ENCODE measurements at places on chromosomes 4 and X. TPM values are rescaled to one million over a fixed set of nuclear protein-coding genes. Genes with fewer than 3 reads are reported as not detected.

DNA sequence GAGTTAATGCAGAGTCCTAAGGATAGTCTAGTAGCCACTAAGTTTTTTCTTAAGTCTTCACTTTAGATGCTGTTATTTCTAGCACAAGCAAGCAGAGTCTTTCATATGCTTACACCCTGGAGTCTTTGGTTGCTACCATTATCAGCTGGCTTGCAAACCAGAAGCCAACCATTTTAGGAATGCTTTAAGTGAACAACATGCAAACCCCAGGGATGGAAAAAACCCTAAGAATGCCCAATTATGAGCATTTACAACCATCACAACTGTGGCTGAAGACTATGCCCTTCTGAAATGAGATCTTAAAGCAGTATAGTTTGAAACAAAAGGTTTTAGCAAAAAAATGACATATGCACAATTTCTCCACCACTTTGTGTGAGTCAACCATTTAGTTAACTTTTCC, 6.6 kb downstream of the MID1IP1 start:
- DNase-seq, result no peak

GRCh38 chr4:20532116-20532790, 168.0 kb upstream of the PACRGL start:
- no peak for DNase-seq

DNA sequence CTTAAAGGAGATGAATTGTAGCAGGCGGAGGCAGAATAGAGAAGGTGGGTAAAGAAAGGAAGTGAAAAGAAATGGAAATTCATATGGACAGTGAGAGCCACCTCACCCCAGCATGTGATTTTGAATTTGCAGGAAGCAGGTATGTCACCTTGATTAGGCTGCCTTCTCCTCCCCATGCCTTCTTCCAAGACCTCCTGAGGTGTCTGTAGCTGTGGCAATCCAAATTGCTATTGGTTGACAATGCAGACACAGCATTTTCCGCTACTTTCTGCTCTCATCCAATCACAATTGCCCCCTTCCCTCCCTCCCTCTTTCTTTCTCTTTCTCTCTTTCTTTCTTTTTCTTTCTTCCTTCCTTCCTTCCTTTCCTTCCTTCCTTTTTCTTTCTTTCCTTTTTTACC, 38.5 kb downstream of the RAB33B start:
- DNase-seq, result no peak

- no peak for DNase-seq
These were observed 83.3 kb downstream of the C4orf33 start for GRCh38 chr4:129179276-129179675.

DNA sequence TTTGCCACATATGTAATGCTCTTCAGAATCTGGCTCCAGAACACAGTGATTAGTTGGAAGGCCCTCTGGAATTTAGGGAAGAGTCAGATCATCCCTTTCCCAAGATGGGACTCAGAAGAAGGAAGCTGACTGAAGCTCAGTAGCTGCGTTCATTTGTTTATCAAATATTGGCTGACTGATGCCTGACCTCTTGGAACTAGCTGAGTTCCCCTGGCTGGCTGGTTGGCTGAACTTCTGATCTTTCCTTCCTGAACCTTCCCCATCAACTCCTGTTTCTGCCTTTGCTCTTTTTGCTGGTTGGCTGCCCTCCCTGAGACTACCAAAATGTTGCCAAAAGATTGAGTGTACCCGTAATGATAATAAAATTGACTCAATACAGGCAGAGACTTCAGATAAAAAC, 866.5 kb upstream of the INTU start:
- DNase-seq, result peak; percentile 81

GRCh38 chr4:112775801-112776200, 138.9 kb downstream of the LARP7 start:
- DNase-seq, result no peak

DNA sequence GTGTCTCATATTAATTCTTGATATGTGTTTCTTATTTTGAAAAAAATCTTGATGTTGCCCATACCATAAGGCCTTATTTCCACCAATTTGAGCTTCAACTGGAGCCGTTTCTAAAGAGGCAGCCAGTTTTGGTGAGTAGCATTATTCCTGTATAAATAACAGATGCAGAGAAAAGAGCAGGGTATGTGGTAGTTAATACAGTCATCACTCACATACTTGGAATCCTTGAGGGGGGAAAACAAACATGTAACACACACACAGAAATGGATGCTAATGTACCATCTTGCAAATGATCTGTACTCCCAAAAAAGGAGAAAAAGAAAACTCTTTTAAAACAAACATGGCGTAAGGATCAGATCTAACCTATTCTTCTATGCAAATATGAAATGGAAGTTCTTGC, 389.7 kb downstream of the GPM6A start:
- no peak for DNase-seq

- no peak for DNase-seq
These were observed 26.2 kb upstream of the RHOH start for GRCh38 chr4:40170588-40170987.

- no peak for DNase-seq
These were observed 124.7 kb downstream of the GPAT3 start for GRCh38 chr4:83660578-83660977.

GRCh38 chr4:28444886-28445496, 1584.3 kb downstream of the STIM2 start:
- DNase-seq, result no peak

- DNase-seq, result no peak
These were observed 90.2 kb downstream of the SLC2A9 start for GRCh38 chr4:9931146-9931545.

DNA sequence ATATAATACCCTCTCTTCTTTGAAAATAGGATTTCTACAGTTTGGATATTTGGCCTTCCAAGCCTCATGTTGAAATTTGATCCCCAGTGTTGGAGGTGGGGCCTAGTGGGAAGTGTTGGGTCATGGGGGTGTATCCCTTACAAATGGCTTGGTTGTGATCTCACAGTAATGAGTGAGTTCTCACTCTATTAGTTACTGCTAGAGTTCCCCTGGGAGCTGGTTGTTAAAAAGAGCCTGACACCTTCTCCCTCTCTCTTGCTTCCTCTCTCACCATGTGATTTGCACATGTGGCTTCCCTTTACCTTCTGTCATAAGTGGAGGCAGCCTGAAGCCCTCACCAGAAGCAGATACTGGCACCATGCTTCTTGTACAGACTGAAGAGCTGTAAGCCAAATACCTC, 73.9 kb downstream of the HDAC8 start:
- no peak for DNase-seq

DNA sequence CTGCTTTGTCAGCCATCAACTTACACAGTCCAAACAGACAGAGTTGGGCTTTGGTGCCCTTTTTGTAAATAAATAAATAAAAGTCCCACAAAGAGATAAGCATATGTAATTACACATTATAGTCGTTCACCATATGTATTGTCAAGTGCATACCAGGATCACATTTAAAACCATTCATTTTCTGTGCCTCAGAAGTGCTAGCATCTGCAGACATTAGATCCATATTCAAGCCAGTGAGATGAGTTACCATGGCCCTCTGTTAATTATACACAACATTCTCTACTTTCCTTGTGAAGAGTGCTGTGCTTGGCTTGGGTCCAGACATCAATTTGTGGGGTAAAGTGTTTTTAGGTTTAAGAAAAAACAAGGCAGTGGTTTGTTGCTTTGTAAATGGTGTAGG, 76.8 kb downstream of the ENOX2 start:
- DNase-seq, result no peak

DNA sequence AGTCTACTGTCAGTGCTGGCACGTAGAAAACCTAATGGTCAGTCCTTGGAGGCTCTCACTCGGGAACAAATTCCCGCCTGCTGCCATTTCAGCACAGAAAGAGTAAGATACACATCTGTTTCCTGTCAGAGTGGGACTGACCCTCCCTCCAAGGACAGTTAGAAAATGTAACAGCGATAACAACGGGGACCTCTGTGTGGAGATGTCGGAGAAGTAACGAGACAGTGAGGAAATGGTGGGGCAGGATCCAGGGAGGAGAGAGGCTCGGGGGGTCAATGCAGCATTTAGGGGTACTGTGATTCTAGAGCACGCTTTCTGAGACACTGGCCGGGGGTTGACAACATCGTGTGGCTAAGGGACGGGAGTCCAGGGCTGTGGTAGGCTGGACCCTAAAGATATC, 36.0 kb upstream of the SORCS2 start:
- DNase-seq, result no peak

DNA sequence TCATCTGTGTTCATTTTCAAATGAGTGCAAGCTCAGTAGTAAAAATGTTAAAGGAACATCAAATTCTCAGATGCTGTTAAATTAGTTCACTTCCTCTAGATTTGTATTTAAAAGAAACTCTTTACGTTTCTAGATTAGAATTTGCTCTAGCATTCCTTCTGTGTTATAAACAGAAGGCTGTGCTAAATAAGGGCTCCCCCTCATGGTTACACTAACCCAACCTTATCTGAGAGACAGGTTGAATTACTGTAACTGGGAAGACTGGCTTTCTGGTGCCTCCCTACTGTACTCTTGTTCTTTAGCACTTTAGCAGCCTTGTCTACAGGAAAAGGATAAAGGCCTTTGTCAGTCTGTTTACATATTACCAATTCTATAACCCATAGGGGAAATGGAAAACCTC, 56.8 kb downstream of the RXFP1 start:
- no peak for DNase-seq

DNA sequence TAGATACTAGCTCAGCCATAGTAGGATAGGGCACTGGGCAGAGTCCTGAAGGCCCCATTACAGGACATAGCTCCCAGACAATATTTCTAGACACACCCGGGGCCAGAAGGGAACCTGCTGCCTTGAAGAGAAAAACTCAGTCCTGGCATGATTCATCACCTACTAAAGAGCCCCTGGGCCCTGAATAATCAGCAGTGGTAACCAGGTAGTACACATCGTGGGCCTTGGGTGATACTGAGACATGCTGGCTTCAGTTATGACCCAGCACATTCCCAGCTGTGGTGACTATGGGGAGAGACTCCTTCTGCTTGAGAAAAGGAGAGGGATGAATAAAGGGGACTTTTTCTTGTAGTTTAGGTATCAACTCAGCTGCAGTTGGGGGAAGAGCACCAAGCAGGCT, 104.3 kb upstream of the STK26 start:
- DNase-seq, result no peak

GRCh38 chrX:111348429-111348828, 63.6 kb downstream of the DCX start:
- peak; percentile 24 for DNase-seq

DNA sequence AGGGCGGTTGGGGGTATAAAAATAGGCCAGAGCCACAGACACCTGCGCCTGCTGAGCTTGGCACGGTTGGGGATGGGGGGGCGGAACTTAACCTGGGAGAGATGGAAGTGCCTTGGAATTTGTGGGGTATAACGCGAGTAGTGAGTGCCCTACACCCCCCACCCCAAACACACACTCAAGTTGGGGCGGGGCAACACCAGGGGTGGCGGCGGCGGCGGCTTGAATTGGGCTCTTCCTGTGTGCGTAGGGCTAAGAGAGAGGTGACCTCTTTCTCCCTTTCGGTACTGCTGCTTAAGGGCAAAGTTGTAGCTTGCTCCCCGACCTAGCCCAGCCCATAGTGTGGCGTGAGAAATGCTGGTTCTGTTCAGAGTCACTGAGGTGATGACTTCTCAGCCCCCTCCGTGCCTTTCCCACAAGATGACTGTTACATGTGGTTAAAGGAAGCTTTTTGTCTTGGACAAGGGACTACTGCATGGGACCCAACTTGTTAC, 839 bp downstream of the STK26 start:
- DNase-seq, result peak; percentile 45

DNA sequence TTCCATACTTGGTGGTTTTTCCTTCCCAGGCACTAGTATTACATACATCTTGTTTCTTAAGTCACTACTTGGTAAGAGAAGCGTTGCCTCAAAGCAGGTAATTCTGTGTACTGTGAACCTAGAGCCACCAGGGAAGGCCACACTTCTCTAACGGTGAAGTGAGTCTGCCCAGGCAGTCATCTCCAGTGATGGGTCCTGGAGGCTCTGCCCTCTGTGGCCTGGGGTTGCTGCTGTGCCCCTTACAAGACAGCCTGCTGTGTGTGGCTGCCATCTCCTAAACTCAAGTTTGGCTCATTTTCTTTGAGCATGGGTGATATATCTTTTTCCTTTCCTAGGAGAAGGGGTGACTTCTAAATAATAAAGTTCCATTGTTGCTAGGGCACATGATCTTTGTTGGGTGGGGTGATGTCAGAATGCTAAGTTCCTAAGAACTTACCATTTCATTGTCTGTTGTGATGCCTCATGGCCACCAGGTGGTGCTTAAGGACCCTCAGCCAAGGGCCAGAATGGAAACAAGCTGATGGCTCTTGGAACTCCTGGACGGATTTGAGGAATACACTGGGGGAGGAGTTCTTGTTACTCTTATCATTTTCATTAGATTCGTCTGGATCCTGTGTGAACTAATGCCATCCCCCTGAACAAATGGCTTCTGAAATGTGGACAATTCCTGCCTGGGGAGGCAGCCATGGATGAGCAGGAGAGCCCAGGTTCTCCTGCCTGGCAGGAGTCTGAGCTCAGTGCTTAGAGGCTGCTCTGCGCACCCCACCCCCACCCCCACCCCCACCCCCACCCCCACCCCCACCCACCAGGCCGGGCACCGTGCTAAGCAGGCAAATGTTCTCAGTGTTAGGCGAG, 41.1 kb upstream of the WDR1 start:
- DNase-seq, result no peak

- no peak for DNase-seq
These were observed 47.1 kb upstream of the PPP2R3B start for GRCh38 chrX:433771-434170.

DNA sequence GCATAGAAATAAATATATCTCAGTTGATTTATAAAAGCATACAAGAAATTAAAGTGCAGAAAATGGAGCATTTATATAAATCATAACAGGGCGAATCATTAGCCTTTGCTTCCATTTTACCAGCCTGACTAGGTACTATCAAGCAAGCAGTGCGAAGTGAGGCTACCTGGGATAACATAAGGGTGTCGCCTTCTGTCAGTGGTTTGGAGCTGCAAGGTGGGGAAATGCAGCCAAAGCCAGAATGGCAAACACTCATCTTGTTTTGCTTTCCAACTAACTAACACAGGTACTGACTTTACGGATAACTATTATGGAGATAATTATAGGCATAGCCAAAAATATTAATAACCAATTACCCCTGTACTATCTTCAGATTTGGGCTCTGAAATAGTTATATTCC, 1459.8 kb downstream of the RAPGEF2 start:
- no peak for DNase-seq

The MAGEA2 gene
- total RNA-seq, result not detected

The ADRA2C gene
- total RNA-seq, result 4.6 TPM

The ITIH6 gene
- not detected for total RNA-seq

The RENBP gene
- 15.3 TPM for total RNA-seq

The SPANXC gene
- total RNA-seq, result not detected

The PPP1R2C gene
- not detected for total RNA-seq

The PHEX gene
- not detected for total RNA-seq

The SLC49A3 gene
- total RNA-seq, result 19.5 TPM

The TKTL2 gene
- not detected for total RNA-seq

The COX7B2 gene
- not detected for total RNA-seq
